Fibroblast of mammary gland (primary cell): ENCODE measurements at places on chromosomes 4 and X.

- peak; percentile 50 for DNase-seq
Measured at GRCh38 chr4:151887031-151887815, 126.4 kb upstream of the GATB start.

- DNase-seq = no peak
Measured at GRCh38 chrX:67651437-67652142, 107.8 kb downstream of the AR start.

DNA sequence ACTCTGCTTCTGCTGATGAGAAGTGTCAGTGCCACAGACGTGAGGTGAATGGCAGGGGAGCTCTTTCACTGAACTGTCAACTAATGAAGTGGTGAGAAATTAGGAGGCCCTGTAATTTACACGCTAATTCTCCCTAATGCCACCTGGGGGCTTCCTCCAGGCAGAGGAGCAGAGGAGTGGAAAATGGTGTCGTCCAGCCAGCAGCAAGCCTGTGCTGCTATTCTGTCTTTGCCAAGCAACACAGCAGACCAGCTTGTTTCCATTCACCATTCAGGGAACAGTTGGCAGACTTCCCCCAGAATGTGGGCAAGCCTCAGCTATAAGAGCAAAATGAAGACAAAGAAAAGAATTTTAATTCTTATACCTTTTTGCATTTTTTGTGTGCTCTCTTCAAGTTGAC is 245.2 kb upstream of the TET2 start:
- DNase-seq = no peak

GRCh38 chr4:55503169-55503568 is 43.5 kb downstream of the CLOCK start:
- DNase-seq = peak; percentile 83

GRCh38 chrX:15471028-15471427 is 22.1 kb downstream of the PIR start:
- DNase-seq = peak; percentile 75

DNA sequence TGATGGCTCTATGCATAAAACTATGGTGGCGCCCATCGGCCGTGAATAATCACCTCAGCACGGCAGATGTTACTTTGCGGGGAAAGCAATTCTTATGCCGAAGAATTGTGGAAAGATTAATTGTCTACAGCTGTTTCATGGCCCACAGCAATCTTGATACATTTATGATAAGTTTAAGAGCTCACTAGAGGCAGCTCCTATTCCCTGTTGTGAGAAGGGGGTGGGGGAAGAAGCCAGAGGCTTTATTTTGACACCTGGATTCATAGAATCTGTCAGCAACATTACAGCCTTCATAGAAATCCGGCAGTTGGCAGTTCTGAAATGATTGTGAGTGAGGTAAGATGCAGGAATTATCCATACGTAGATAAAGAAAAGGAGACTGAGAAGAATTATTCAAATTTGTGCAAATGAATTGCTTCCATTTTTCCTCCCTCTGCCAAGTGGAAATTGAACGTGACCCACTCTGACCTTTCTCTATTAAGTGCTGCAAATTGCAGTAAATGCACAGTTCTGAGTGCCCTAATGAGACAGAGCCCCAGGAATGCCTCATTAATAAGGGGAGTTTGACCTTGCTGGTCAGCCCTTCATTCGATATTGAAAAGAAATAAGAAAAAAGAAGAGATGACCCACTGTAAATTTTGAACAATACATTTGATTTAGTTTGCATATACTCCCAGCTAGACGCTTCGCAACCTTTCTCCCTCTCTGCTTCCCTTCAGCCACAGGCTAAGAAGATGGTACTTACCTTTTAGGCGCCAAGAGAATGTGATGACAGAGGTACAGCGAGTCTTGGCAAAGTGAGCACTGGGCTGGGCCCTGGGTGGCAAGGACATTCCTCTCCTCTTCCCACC is 188.8 kb downstream of the GPAT3 start:
- no peak for DNase-seq

DNA sequence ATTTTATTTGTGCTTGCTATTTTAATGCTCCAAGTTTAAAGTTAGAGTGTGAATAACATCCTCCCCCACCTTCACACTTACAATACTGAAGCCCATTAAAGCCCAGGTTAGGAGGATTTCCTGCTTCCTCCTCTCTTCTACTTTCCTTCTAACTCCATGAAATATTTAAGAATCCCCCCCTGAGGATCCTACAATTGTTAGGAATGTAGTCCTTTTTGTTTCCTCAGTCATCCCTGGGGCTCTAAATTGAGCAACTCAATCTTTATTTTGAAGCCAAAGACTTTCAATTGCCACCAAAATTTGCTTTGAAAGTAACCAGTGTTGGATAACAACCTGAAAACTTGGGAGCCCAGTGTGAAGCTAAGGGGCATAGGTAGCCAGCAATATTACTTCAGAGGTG is 276.9 kb downstream of the FAM47A start:
- no peak for DNase-seq

DNA sequence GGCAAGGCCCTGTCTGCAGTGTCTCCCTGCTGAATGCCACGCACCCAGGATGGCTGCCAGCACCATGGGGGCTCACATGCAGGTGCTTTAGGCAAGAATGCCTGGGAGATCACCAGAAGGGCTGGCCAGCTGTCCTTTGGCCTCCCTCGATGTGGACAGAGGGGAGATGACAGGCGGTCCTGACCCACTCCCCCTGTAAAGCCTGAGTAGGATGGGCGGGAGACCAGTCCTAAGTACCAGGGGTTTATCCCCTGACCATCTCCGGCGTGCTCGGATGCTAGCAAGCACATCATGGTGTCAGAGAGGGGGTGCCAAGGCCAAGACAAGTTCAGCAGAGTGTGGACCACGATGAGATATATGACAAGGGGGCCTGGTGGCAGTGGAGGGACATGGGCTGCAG is 5.3 kb downstream of the PDZD4 start:
- DNase-seq = no peak

DNA sequence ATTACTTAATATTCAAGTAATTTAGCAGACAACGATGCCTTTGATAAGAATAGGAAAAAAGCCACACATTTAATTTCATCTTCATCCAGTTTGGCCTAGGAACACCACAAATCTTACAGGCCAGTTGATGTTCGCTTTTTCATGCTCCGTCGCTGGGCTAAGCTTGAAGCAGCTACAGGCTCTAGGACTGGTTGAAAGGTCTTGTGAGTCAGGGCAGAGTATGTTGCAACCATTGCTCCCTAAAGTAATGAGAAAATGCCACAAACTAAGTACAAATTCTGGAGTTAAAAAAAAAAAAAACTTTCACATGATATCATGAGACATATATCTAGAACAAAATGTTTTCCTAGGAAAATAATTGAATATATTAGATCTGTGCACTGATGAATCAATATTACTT is 123.8 kb downstream of the RPS6KA6 start:
- peak; percentile 85 for DNase-seq

GRCh38 chr4:162891788-162892707 is 274.6 kb downstream of the NAF1 start:
- DNase-seq = no peak

- no peak for DNase-seq
Measured at GRCh38 chr4:82200046-82200445, 173.7 kb downstream of the HNRNPD start.

GRCh38 chr4:49032440-49033161 is 46.5 kb downstream of the CWH43 start:
- peak; percentile 24 for DNase-seq

DNA sequence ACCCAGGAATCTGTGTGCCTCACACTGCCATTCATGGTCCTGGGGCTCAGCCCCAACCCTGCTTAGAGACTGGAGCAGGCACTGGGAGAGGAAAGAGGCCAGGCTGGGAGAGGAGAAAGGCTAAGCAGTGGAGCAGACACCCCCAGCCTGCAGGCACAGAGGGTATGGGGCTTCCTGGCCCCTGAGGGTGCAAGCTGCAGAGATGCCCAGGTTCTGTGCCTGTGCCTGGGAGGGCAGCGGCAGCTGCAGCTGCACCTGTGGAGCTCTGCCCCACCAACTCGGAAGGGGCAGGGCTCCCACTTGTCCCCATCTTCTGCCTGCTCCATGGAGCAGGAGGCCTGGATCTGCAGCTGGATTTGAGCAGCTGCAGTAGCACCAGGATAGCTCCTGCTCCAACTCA is 47.9 kb downstream of the DMP1 start:
- no peak for DNase-seq

GRCh38 chr4:29571322-29571721 is 1148.8 kb upstream of the PCDH7 start:
- no peak for DNase-seq

DNA sequence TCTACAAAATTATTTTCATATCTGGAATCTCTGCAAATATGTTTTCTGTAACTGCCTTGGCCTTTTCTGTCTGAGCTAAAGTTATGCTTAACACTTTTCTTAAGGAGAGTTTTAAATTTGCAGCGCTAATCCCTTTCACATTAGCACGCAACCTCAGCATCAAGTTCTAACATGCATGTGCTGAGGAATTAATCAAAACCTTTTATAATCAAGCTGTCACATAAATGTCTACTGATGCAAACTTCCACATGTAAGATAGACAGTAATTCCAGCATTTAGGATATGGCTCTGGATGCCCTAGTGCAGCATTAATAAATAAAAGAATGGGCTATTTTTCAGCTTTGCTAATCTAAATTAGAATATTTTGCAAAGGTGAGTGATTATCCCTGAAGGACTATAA is 17.5 kb upstream of the NEIL3 start:
- DNase-seq = no peak

DNA sequence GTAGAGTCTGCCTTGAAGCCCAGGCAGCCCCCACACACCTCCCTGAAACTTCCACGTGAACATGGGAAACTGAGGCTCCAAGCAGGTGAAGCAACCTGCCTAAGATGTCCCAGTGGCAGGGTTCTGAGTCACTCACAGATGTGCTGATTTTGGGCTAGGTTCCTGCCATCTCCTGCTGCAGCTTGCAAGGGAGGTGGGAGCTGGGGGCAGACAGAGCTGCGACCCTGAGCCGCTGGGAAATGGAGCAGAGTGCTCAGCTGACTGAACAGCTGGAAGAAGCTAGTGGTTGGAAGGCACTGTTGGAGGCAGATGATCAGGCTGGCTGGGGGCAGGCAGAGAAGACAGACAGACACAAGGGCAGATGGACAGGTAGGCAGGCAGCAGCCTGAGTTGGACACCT is 3.6 kb upstream of the FATE1 start:
- DNase-seq = no peak

DNA sequence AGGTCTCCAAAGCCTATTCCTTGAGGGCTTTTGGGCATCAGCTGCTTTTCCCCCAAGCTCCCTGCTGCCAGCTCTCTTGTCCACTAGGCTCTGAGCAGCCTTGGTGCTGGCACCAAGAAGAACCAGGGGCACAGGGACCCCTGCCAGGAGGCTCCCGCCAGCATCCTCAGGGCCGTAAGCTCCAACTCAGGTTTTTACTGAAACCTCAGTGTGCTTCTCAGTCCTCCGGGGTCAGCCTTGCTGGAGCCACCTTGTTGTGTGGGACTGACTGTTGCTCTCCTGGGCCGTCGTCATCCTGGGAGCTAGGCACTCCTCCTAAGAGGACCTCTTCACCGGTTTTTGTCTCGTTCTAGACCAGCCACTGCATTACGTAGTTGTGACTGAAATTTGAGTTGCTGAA is 38.9 kb downstream of the NOP14 start:
- no peak for DNase-seq

DNA sequence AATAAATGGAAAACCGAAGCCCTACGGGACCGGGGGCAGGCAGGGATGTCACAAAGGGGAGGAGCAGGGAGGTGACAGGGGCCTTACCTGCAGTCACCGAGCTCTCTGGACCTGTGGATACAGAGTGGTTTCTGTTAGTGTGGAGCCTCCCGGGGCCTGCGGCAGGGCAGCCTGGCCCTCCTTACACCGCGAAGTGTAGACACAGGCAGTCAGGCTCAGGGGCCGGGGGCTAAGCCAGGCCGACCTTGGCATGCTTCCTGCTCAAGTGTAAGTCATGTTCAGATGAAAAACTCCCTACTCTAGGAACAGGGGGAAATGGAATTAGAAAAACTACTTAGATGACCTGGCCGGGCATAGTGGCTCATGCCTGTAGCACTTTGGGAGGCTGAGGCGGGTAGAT is 4.3 kb downstream of the FAM3A start:
- no peak for DNase-seq

- DNase-seq = no peak
Measured at GRCh38 chr4:116926631-116927295, 158.6 kb downstream of the TRAM1L1 start.
